NCI-H1436 (cell line): ENCODE measurements at places on chromosomes 7 and 10.

DNA sequence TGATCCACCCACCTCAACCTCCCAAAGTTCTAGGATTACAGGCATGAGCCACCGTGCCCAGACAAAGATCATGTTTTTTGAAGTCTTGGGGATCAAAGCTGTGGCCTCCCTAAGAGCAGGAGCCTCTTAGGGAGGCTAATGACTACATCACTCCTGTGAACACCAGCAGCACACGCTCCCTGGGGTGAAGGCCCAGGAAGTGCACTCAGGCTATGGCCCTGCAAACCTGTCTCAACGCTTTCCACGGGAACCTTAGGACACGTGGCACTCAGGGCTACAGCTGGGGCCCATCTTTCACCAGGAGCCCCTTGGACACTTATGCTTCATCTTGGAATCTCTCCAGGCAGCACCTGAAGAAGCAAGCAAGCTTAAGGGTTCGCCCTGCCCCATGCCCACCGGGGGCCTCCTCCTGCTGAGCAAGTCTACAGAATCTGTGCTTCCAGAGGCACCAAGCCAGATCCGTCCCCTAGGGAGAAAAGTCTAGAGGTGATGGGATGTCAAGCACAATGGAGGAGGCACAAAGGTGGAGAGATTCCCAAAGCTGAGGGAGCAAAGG, 18.4 kb downstream of the VSTM4 start:
- DNase-seq = no peak

GRCh38 chr7:106128836-106129235, 16.7 kb upstream of the SYPL1 start:
- DNase-seq = no peak

DNA sequence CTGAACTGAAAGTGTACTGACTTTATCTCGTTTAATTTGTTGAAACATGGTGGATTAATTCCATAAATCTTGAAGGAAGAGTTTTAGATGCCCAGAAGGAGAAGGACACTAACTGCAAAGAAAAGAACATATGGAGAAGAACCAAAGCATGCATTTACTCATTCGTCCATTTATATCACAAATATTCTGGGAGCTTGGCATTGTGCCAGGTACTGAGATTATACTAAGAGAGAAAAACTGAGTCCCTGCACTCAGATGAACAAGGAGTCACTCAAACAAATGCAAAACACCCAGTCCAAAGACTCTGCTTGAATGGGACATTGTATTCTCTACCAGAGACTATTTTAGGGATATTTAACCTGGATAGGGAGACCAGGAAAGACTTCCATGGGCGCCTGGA, 588.0 kb upstream of the MGMT start:
- DNase-seq = no peak

DNA sequence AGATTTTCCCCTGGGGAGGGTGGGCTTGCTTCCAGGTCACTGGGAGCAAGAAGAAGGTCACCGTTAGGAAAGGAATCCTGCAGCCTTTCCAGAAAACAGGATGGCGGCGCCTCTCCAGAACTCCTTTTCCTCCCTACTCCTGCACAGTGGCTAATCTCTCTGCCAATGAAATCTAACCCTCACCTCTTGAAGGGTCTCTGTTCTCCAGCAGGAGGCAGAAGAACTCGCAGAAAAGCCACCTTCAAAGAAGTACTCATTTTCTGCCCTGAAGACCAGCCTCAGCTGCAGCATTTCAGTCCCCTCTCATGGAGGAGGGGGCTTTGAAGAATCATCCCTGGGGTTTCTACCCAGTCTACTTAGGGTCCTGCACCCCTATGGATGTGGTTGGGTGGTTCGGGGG, 626.9 kb downstream of the CALN1 start:
- DNase-seq = no peak

- DNase-seq = no peak
These were observed 7.4 kb downstream of the RASSF4 start for GRCh38 chr10:44966816-44967509.

- DNase-seq = no peak
These were observed 24.9 kb downstream of the TECTB start for GRCh38 chr10:112308125-112308502.

- DNase-seq = no peak
These were observed 691.5 kb upstream of the LRRN3 start for GRCh38 chr7:110399421-110399820.

DNA sequence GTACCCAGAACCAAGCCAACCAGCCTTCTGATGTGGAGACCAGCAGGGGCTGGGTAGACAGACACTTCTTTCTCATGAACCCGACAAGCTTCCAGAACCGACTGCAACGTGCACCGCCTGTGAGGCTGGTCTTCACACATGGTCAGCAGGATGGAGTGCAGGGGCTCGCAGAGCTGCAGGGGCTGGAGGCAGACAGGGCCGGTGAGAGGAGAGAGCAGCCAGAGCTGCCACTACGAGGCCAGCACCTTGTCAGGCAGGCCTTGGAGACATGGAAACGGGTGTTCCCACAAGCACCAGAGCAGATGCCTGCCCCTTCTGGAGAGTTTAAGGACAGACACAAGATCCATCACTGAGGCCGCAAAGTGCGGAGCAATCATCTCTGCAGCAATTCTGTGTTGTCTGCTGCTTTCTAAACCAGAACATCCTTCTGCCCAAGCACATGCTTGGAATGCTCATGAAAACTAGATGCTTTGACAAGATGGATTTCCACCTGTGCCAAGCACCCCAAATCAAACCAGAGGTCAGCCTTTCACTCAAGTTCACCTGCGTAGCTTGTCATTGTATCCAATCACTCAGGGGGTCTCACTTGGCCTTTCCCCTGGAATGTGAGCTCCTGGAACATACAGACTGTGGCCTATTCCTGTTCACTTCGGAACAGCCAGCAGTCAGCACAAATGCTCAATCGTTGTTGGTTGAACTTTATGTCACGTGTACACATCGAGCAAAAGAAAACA, 32.2 kb downstream of the FRMPD2 start:
- no peak for DNase-seq

DNA sequence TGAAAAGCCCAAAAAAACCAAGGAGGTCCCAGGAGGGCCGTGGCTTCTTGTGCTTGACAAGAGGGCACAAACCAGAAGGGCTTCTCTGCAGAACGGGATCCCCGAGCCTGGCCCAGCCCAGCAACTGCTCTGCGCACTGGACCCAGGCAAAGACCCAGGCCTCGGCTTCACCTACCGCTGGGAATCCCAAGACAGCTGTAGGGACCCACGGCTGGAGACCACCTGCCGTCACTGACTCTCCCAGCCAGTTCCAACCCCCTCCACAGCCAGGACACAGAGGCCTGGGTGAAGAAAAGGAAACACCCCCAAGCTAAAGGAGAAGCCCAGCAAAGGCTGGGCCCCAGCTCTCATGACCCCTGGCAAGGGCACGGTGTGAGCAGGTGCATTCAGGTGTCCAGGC, 24.3 kb downstream of the PDGFA start:
- no peak for DNase-seq

- DNase-seq = no peak
These were observed 51.6 kb downstream of the MKI67 start for GRCh38 chr10:128074589-128074988.

GRCh38 chr7:115066050-115066449, 144.2 kb downstream of the MDFIC start:
- no peak for DNase-seq

DNA sequence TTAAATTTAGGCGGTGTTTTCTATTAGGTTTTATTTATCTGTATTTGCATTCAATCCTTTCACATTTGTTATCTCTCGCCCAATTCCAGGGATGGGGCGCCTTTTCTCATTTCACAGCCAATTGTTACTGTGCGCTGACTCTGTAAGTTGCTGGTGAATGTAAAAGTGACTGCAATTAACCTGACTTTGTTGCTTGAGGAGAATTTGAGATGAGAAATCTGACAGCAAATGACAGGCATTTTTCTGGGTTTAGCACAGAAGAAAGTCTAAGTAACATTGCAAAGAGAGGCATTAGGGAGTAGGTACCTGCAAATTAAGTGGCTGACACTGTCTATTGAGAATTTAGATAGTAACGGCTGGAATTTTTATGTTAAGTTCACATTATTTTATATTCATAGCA, 16.6 kb downstream of the FOXP2 start:
- DNase-seq = no peak

DNA sequence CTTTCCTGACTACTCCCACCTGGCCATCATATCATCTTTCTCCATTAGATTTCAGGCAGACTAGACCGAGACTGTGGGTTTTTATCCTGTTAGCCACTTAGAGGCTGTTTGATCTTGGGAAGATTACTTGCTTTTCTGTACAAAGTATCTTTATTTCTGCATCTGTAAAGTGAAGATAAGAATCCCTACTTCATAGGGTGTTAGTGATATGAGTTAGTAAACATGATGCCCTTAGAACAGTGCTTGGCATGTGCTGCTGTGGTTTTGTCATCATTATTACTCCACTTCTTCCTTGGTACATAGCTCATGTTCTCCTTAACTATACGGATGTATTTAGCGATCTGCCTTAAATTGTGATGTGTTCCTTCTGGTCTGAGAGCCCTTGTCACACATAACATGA, 165.2 kb downstream of the AUTS2 start:
- DNase-seq = no peak

GRCh38 chr7:34451923-34452322, 206.1 kb upstream of the NPSR1 start:
- no peak for DNase-seq

DNA sequence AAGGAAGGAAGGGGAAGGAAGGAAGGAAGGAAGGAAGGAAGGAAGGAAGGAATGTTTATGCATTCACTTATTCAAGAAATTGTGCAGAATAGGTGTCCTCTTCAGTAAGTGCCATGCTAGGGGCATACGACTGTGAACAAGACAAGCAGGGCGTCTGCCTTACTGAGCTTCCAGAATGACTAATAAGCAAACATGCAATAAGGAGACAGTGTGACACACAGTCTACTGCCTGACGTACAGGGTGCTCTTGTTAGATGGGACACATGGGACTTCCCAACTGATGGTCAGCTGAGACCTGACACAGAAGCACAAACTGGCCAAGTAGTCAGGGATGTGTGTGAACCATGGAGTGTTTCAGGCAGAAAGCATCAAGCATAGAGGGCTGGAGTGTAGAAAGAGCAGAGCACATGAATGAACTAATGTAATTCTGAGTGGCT, 18.2 kb downstream of the DNAJC12 start:
- no peak for DNase-seq

GRCh38 chr10:63584725-63585035, 63.5 kb downstream of the REEP3 start:
- DNase-seq = no peak

GRCh38 chr10:99343262-99343661, 14.1 kb downstream of the CNNM1 start:
- no peak for DNase-seq

GRCh38 chr10:15200626-15201025, 32.1 kb upstream of the NMT2 start:
- DNase-seq = no peak

- no peak for DNase-seq
These were observed 1.6 kb downstream of the WEE2 start for GRCh38 chr7:141709749-141710148.

DNA sequence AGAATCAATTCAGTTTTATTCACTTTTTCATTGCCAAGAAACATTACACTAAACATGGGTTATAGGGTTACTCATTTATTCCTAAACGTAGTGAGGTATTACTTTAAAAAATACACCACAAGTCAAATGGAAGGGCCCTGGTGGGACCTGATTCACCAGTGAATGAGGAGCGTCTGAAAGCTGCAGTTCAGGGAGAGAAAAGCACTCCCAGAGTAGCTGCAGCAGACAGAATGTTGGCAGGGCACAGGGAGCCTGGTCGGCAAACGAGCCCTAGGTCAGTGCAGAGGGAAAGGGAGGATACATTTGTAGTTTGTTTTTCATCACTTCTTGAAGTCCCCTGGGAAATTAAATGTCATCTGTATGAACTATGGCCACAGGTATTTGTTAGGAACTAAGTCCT, 361.7 kb upstream of the ETV1 start:
- DNase-seq = no peak

DNA sequence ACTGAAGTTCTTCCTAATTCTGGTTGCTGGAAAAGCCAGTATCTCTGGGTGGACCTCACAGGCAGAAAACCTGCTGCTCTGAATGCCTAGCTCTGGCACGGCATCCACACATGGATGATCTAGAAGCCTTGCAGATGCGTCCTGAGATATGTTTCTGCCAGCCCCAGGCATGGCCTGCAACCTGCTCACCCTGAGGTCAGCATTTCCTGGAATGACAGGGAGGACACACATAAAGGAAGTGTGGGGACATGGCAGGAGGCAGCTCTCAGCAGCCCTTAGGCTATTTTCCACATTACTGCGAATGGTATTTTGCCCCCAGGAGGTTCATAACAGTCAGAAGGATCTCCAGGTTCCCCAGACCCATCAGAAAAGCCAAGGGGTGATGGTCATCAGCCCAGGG, 23.2 kb downstream of the PLXNA4 start:
- no peak for DNase-seq

DNA sequence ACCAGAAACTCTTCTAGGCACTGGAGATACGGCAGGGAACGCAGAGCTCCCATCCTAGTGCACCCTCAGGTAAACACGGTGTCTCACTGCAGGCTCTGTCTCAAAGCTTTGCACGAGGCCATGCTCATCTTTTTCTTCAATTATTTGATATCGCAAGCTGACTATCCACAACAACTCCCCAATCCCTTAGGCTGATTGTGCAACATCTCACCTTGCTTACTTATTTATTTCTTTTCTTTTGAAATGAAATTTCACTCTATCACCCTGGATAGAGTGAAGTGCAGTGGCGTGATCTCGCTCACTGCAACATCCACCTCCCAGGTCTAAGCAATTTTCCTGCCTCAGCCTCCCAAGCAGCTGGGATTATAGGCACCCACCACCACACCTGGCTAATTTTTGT, 12.4 kb downstream of the ITIH2 start:
- DNase-seq = no peak

- no peak for DNase-seq
These were observed 126.7 kb downstream of the INHBA start for GRCh38 chr7:41576166-41576565.

DNA sequence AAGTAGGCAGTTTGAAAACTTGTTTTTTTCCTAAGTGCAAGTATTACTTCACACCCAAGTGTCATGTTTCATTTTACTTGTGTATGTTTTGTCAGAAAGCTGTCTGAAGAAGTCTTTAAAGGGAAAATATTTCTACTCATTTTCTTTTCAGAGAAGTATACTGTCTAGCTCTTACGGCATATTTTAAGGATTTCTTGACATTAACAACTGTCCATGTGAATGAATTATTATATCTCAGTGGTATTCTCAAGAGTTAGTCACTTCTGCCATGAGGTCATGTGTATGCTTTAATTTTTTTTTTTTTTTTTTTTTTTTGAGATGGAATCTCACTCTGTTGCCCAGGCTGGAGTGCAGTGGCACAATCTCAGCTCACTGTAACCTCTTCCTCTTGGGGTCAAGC, 229.5 kb downstream of the BICC1 start:
- DNase-seq = no peak
